Activated naive CD4-positive, alpha-beta T cell (primary cell): ENCODE measurements at places on chromosomes 2 and 18.

DNA sequence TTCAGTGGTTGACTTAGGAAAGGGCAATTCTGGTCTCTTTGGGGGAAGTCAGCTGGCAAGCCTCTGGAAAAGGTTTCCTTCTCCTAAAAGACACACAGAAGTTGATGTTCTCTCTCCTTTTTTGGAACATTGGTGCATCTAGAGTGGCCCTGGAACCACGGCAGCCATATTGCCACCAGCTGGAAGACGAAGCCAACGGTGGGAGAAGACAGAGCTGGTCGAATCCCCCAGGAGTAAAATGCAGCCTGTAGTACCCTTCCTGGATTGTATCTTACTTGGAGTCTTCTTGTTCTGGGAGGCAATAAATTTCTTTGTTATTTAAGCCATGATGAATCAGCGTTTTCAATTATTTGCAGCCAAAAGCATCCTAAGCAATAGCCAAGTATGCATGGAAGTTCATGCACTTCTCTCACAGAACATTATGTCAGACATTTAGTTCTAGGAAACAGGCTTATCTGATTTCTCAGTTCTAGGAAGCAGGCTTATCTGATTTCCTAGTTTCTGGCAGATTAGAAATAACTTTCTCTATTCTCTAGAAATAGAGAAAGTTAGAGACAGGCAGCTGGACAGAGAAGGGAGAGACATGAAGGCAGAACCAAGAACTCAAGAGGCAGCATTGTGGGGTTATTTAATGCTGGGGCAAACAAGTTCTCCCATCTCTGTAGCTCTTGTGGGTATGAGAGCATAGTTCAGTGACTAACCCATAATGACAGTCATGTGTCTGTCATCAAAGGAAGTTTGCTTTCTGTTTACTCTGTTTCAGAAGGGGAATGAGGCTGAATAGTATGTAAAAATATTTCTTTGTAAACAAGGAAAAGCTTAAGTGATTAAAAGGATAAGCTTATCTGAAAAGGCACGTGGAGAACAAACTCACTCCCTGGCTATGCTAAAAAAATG, 40.5 kb upstream of the NABP1 start:
- no peak for DNase-seq

DNA sequence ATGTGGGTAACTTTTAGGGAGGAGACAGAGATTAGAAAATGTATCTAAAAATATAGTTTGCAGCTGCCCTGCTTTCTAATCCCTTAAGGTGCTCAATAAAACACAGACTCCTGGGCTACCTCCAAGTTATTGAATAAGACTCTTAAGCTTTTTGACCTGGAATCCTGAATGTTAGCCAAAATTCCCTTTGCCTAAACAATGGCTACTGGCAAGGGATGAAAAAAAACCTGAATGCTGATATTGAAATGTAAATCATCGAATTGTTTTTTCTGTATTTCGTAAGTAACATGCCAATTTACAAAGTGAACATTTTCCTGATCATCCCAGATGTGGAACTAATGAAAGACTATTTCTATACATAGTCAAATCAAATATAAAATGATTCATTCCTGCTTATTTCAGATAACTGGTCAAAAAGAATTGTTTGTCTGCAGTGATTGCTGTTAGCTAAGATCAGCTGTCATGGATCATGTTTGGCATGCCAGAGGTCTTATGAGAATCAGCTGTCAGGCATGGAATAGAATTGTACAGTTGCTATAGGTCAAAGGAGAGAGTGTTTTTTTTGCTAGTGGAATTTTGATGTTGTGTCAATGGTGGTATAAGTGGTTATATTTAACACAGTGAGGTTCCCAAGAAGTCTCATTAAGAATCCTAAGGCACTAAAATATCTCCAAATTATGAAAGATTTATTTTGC, 363.6 kb upstream of the CWC22 start:
- DNase-seq, result no peak

DNA sequence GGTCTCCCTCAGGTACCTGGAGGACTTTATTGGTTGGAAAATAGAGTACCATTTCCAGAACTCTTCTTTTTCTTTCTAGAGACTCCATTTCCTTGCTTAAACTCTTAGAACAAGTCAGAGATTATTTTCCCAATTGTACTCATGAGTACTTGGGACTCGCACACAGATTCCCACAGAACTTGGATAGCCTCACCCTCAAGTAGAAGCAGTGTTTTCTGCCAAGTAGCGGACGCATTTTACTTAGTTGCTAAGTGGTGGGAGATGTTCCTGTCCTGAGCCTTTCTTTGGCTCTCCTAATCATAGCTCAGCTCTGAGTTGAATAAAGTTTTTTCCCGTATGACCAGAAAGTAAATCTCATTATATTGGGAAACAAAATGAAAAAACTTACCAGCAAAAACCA, 17.2 kb downstream of the SLC30A3 start:
- DNase-seq, result no peak

- DNase-seq, result no peak
Observed at GRCh38 chr18:13036622-13037320, 45.6 kb downstream of the CEP192 start.

- no peak for DNase-seq
Observed at GRCh38 chr18:6370886-6371635, 43.6 kb downstream of the L3MBTL4 start.

DNA sequence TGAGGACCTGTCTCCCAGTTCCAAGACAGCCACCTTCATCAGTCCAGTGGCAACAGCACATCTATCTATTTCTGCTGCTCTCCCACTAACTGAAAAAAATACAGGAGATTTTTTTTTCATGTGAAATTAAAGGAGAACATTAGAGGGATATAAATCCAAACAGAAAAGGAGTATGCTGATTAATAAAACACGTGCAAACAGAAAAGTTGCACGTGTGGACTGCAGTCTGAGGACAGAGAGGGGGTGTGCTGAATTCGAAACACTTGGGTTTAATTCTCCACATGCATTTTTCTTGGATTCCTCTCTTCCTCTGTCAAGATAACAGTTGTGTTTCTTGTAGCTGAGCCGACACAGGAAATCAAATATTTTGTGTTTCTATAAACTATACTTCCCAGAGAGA, 113.4 kb downstream of the CYRIA start:
- DNase-seq, result no peak

- no peak for DNase-seq
Observed at GRCh38 chr2:12606472-12607000, 110.2 kb upstream of the TRIB2 start.

GRCh38 chr2:5479265-5479928, 212.8 kb upstream of the SOX11 start:
- DNase-seq, result no peak

DNA sequence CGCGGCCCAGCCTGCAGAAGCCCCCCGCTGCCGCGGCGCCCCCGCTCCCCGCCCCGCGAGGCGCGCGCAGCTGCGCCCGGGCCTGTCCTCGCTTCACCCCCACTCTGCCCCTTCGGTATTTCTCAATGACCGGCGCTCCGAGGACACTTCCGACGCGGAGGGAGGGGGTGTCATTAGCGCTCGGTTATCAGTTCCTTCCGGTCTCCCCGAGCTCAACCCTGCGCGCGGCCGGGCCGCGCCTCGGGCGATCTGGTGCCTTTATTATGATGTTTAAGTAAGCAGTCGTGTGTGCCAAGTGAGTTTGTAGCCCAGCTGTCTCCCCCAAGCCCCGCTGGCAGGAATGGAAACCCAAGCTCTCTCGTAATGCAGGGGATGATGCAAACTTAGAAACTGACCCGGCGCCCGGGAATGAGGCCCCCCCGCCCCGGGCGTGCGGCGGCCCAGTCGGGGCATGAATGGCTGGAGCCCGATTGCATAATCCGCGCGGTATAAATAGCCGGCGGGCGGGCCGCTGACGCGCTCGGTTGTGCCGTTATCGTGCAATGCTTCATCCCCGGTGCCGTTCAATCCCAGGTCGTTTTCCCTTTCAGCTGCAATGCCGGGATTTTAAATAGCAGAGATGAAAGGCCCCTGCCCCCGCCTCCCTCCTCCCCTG, 3.9 kb upstream of the SPRED2 start:
- no peak for DNase-seq

DNA sequence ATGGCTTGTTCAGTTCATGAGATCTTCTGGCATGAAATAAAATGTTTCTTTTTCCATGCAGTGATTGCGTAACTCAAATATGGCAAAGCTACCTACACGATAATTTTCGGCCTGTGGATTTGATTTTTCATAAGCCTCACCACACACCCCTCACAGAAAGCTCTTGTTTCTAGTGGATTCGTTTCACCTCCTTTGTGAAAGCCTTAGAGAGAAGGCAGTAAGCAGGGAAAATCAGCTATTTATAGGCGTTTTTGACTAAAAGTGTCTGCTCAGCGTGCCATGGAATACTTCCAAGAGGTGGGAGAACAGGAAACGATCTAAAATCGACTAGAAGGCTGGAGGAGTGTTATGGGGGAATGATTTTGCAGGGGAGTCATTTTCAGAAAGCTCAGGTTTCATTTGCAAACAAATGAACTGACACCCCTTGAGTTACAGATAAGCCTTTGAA, 417.9 kb downstream of the TGIF1 start:
- no peak for DNase-seq

DNA sequence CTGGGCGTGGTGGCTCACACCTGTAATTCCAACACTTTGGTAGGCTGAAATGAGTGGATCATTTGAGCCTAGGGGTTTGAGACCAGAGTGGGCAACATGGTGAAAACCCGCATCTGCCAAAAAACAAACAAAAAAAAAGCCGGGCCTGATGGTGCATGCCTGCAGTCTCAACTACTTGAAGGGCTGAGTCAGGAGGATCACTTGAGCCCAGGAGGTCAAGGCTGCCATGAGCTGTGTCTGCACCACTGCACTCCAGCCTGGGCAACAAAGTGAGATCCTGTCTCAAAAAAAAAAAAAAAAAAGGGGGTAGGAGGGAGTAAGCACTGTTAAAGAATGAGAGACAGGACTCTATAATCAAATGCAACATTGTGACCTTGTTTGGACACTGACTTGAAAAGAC, 54.6 kb downstream of the HDLBP start:
- DNase-seq, result no peak

DNA sequence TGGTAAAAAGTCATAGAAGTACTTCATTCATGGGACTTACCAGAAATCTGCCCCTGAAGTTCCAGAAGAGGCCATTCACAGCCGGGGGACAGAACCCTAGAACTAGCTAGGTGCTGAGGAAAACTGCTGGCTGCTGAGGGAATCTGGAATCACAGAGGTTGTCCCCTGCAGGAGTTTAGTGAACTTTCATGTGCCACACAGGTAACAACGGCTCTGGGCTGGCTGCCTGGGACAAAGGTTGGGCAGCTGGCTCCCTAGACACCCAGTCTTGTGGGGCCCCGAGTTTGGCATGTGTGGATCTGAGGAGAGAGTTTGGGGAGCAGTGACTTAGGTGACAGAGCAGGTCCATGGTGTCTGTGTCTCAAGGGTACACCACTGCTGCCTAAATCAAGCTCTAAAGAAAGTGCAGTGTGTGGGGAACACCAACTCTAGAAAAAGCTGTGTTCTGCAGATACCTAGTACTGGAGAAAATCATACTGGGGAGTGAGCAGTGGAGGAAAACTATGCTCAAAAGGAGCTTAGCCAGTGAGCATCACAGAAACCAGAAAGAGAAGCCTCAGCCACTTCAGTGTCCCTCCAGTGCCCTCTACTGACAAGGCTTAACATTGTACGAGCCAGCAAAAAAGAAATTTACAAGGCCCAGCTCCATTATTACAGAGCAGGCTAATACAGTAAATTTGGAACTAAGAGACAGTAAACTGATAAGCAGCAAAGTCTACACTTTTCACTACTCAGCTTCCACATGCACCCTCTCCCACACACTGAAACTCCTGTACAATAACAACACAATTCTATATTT, 15.2 kb downstream of the GALNT3 start:
- no peak for DNase-seq

DNA sequence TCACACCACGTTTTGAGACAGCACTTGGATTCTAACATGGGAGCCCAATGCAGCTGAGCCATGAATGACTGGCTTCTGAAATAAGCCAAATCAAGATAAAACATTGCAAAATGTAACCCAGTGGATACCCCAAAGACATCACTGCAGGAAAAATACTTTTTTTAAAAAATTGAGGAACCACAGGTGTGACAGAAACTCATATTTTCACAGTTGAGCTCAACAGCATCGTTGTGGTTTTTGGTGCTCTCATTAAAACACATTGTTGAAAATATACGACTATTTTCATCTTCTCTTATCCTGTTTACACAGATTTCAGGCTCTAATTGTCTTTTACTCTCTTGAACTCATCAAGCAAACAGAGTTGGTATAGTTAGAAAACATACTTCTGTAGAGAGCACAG, 429.3 kb upstream of the VRK2 start:
- DNase-seq, result no peak

DNA sequence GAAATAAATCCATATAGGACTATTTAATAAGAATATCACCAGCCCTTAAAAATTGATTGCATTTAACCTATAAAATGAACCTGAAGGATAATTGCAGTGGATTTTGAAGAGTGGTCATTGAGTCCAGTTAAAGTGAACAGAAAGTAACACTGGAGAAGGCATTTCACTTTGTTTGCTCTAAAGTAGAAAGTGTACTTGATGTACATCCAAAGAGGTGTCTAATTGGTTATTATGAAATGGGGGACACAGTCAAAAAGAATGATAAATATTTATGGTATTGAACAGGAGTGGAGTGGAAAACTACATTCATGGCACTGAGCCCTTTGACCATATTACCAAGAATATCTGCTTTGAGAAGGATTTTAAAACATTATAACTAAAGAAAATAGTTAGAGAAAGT, 28.2 kb upstream of the MAP2 start:
- no peak for DNase-seq

GRCh38 chr2:188570370-188570769, 278.7 kb downstream of the GULP1 start:
- DNase-seq, result no peak

DNA sequence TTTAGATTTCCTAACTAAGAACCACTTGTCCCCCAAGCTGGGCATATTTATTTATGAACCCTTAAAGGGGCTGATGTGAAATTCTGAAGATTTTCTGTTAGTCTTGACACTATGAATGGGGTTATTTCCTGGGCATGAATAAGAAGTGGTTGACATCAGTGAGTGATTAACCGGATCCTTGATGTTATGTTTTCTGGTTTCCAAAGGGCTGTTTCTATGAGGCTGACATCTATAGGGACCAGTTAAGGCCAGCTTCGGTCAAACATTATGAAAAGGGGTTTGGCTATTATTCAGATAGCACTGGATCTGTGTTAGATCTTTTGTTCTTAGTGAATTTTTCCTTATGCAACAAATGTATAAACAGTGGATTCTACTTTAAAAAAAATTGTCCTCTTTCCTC, 443.7 kb upstream of the SPRED2 start:
- no peak for DNase-seq

DNA sequence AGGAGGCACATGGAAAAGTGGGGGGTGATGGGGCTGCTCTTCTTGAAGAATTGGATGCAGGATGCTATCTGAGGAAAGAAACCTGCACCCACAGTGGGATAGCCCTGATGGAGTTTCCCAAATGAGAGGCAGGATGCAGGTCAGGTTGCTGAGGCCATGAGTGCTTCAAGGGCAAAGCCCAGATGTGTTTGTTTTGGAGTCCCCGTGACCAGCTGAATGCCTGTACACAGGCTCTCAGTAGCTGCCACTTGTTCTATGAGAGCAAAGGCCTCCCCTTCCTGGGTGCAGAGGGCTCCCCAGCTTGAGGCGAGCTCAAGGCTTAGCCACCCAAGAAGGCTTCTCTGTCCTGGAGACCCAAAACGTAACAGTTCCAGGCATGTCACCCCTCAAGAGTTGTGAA, 192.7 kb downstream of the SEPTIN10 start:
- DNase-seq, result no peak
